ENCODE measurements at places on chromosomes 1 and 21.

- DNase-seq: peak; percentile 41
These were observed 26.1 kb downstream of the MAN1C1 start for GRCh38 chr1:25642574-25643108.

DNA sequence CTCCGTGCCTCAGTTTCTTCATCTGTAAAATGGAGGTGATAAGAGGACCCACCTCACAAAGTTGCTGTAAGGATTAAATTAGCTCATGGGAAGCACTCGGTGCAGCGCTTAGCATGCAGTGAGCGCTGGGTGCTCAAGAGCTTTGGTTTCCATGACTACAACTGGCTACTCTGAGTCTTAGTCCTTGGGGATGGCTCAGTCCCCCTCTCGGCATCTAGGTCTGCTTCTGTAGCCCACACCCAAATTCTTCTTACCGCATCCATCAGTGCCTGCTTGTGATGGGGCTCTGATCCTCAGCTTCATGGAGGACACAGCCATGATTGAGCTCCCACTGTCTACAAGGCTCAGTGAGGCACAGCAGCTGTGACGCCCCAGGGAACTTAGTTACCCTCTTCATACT is 159.0 kb downstream of the ACTL8 start:
- no peak for DNase-seq

- no peak for DNase-seq
These were observed 43.9 kb upstream of the IFNAR2 start for GRCh38 chr21:33185852-33186251.

DNA sequence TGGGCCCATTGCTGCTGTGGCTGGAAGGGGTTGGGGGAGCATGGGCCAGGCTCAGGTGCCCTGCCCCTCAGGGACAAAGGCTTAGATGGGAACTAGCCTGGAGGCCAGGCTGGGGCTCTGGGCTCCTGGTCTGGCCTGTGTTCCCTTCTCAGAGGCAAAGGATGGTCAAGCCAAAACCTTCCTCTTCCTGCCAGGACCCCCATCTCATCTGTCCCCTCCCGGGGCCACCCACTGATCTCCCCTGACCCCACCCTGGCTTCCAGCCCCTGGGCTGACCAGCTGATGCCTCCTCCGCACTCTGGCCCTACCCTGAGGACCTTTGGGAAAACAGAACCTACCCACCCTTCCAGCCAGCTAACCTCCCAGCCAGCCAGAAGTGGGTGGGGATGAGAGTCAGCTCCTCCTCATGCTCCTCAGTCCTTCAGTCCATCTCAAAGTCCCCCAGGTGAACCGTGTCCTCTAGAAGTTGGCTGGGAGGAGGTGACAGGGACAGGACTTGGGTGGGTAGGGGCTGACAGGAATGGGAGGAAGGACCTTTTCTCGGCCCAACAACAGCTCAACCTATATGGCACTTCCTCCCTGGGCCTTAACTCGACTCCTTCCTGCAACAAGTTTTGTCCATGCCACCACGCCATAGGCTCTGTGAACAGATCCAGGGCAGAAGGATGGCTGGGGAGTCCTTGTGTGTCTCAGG is 7.5 kb downstream of the PEAR1 start:
- no peak for DNase-seq

GRCh38 chr1:231046730-231047395 is 6.8 kb upstream of the FAM89A start:
- no peak for DNase-seq

DNA sequence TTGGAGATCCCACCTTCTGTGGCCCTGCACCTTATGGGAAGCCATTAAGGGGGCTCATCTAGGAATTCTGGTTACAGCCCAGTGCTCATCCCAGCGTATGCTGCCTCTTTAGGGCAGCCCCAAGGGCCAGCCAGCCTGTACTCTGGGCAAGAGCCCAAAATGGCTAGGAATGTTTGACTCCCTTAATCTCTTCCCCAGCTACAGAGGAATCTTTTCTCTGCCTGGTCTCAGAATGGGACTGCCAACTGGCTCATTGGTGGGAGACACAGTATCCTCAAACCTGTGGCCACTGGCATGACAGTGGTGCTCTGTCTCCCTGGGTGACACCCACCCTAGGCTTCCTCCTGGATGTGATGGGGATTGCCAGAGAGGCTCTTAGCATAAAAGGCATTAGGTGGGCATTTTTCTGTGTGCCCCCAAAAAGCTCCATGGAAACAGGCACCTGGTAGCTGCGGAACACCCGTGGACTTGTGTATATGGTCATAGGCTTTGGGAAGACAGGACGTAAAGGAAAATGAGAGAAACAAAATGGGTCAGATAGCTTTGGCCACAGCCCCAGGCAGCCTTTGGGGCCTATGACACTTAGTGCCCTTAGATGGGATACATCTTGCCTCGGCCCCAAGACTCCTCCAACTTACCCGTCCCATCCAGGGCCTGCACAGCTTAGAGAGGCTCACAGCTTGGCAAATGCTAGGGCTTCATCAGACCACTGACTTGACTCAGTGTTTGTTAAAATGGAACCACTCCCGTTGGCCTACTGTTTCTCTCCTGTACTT is 6.9 kb downstream of the TMEM81 start:
- no peak for DNase-seq

DNA sequence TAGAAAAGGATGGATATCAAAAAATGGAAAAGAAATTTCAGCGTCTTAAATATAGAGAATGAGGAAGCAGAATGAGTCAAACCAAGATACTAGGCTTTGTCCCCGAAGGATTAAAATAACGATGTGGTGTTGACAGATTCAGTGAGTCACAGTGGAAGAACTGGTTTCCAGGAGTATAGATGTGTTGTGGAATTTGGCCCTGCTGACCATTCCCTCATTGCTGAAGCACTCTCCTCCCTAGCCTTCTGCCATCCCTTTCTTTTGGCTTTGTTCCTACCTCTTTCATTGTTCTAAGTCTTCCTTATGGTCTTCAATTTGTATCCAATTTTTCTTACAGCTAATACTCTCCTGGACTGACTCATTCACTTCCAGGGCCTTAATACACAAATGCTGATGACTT is 23.1 kb upstream of the USP25 start:
- DNase-seq: peak; percentile 94

DNA sequence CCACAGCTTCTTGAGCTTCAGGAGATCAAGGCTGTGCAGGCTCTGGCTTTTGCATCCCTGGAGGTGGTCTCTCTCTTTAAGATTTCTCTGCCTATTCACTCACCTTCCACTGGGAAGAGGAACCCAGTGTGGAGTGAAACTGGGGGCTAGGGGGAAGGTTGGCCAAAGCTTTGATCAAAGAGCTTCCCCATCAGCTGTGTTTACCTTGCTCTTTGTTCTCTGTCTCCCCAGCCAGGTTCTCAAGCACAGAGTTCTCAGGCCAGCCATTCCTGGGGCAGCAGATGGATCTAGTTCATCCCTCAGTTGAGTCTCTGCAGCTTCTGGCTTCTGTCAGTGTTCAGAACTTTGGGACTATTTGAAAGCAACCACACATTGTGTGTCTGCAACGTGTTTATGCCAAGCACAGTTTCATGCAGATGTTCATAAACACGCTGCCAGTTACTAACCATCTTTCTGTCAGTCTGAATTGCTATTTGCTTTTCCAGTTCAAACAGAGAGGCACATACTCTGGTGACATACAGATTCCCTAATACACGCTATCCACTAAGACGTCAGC is 17.2 kb upstream of the MRPS14 start:
- DNase-seq: no peak

GRCh38 chr1:98256700-98257099 is 335.9 kb upstream of the DPYD start:
- no peak for DNase-seq

GRCh38 chr1:177880339-177880891 is 89.4 kb downstream of the SEC16B start:
- DNase-seq: no peak
